ENCODE measurements at places on chromosomes 4 and X.

GRCh38 chr4:152941411-152941810 lies 5.3 kb downstream of the FHDC1 start:
- DNase-seq = no peak

- no peak for DNase-seq
Measured at GRCh38 chr4:183808097-183808456, 97.0 kb upstream of the STOX2 start.

DNA sequence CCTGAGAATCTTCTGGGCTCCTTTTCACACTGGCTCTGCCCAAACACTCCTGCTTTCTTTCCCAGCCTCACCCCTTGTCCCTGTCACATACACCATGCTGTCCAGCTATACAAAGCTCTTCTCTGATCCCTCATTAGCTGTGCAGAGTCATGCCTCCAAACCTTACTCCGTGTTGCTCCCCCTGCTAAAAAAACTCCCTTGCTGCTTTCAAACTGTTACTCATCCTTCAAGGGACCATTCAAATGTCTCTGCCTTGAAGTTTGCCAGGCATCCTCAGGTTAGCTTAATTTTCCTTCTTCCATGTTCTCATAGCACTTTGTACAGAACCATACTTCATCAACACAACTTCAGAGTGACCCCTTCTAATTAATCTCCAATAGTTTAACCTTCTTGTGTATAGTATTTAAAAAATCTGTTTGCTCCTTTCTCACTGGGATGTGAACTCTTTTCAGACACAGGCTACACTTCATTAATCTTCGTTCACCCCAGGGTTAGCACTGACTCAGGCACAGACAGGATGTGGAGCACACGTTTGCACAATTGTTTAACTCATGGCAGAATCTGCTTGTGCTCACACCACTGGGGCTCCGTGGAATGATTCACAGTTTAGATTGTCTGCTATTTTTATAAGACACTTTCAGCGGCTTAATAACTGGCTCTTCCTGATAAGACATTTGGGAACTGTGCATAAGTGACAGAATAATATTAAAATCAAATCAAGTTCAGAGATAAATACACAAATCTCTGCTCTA lies 21.4 kb upstream of the SEL1L3 start:
- DNase-seq = no peak

- no peak for DNase-seq
Measured at GRCh38 chr4:140466146-140466545, 31.9 kb downstream of the MGAT4D start.

DNA sequence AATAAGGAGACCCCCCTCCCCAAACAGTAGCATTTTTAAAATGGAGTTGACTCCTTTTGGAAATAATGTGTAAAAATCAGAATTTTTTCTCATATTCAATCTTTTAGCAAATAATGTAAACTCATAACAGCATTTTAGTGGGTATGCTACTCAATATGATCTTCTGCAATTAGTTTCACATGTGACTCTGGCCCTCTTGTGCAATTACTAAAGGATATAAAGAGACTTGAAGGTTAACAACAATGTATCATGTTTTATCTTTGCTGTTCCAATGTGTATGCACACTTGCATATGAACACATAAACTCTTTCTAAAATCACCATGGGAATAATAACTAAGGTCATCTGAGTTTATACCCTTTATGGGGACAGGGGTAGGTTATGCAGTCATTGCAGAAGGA lies 39.9 kb upstream of the RXFP1 start:
- DNase-seq = no peak

DNA sequence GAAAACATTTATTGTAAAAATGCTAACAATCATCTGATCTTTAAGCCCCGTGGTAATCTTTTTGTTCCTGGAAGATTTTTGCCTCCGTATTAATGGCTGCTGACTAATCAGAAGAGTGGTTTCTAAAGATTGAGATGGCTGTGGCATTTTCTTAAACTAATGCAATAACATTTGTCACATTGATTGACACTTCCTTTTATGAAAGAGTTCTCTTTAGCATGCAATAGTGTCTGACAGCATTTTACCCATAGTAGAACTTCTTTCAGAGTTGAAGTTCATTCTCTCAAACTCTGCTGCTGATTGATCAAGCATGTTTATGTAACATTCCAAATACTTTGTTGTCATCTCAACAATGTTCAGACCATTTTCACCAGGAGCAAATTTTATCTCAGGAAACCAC lies 26.8 kb upstream of the UGT2B4 start:
- DNase-seq = no peak

DNA sequence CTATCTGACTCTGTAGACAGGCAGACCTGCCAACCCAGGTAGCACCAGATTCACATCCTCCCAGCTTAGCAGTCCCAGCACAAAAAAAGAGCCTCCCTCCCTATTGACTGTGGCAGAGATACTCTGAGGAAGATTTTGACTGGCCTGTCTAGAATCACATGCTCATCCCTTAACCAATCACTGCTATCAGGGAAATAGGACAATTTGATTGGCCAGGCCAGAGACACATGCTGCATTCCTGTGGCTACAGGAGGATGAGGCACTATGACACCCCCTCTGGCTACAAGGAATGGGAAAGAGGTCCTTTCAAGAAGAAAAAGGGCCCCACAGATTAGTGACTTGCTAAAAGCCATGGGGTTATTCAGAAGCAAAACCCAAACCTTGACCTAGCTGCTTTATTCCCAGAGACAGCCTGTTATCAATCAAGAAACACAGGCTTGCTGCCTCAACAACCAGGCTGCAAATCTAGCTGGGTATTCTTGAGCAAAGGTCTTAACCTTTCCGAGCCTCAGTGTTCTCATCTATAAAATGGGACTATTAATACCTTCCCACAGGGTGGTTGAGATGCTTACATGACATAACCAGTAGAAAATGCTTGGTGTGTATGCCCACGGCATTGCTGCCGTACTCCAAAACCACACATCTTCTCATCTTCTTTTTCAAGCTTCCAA lies 147.6 kb downstream of the BCOR start:
- no peak for DNase-seq

DNA sequence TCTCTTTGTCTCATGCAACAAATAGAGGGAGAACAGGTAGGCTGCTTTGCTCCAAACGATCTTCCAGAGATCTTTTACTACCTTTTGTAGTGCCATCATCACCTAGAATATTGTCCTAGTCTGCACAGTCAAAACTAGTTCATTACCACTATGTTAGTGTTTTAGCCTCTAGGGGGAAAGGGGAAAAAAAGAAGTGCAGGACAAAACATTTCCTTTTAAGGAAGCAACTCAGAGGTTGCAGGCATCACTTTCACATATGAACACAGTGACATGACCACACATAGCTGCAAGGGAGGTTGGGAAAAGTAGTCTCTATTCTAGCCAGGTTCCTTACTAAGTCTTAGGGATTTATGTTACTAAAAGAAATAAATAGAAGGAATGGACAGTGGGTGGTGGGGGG lies 39.3 kb upstream of the RAP2C start:
- no peak for DNase-seq

GRCh38 chrX:129632443-129632842 lies 22.3 kb downstream of the APLN start:
- DNase-seq = no peak

GRCh38 chr4:138561276-138561880 lies 319.2 kb upstream of the SLC7A11 start:
- no peak for DNase-seq

- DNase-seq = no peak
Measured at GRCh38 chr4:79823148-79823763, 249.8 kb downstream of the ANTXR2 start.
